ENCODE measurements at places on chromosomes 16 and 17.
A peak's percentile ranks its signal among the peaks of the same experiment; 100 is the strongest.

DNA sequence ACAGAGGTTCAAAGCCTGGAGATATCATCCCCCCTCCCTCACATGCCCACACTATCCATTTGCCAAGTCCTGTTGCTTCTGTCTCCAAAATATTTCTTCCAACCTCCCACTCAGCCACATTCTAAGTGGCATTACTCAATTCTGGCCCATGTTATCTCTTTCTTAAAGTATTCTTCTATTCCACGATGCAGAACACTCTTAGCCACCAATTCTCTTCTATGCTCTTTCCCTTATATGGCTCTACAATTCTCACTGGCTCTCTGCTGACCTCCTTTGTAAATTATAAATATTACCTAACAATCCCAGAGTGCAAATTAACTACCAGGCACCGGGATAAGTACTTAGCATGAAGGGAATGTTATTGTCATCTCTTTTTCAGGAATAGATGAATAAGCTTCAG, 82.4 kb downstream of the KCNJ2 start:
- peak; percentile 0 for DNase-seq

- DNase-seq, result no peak
Measured at GRCh38 chr17:61157246-61157886, 242.3 kb upstream of the TBX2 start.

GRCh38 chr16:1101133-1101532, 5.1 kb upstream of the C1QTNF8 start:
- DNase-seq, result no peak

DNA sequence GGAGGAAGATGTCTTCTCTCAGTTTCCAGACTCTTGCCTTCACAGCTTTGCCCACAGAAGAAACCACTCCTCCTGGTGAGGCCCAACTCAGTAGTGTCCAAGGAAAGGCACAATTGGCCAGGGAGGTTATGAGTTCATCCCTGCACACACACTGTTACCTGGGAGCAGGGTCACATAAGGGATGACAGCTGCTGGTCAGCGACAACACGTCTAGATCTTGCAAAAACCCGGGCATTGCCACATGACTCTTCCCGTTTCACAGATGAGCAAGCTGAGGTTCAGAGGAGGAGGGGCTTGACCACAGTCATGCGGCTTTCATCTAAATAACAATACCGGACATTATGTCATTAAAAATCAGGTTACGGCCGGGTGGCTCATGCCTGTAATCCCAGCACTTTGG, 186.0 kb downstream of the COPRS start:
- no peak for DNase-seq

- DNase-seq, result no peak
Measured at GRCh38 chr17:61852857-61853256, 10.5 kb downstream of the BRIP1 start.

GRCh38 chr17:17351356-17351891, 48.3 kb downstream of the NT5M start:
- DNase-seq, result no peak

DNA sequence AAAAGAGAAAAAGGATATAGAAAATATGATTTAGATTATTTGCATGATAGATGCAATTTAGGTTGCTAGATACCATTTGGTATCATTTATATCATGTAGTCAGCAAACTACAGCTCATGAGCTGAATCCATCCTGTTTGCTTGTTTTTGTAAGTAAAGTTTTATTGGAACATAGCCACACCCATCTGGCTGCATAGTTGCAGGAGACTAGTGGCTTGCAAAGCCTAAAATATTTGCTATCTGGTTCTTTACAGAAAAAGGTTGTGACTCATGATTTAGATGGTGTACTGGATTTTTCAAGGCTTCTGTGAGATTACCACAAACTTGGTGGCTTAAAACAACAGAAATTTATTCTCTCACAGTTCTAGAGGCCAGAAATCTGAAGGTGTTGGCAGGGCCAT, 49.9 kb downstream of the MAP2K4 start:
- no peak for DNase-seq

GRCh38 chr16:63577891-63578290, 1541.7 kb upstream of the CDH8 start:
- DNase-seq, result no peak

- DNase-seq, result no peak
Measured at GRCh38 chr17:38896346-38896954, 26.6 kb downstream of the LASP1 start.

- no peak for DNase-seq
Measured at GRCh38 chr17:14508156-14508555, 207.3 kb downstream of the HS3ST3B1 start.

GRCh38 chr17:39134878-39135277, 16.6 kb downstream of the PLXDC1 start:
- DNase-seq, result no peak

DNA sequence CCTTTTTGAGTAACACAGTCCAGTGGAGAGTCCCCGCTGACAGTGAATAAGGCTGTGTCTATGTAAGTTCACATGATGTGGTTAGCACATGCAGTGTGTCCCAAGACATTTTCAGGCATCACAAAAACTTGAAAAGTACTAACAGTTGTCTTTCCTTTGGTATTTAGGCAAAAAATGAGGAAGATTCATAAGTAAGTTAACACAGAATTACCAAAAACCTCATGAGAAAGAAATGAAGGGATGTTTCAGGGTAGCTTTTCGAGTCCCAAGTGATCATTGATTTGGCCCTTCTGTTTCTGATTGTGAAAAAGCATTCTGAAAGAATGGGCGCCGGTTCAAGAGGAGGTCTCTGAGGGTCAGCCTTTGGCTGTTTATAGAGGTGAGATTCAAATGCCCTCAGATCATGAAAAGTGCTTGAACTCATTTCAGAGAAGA, 529 bp upstream of the ASPA start:
- DNase-seq, result no peak

- DNase-seq, result no peak
Measured at GRCh38 chr17:17380145-17380925, 77.2 kb downstream of the NT5M start.

- DNase-seq, result no peak
Measured at GRCh38 chr16:64809876-64810629, 311.8 kb downstream of the CDH11 start.

- no peak for DNase-seq
Measured at GRCh38 chr17:77098884-77099545, 41.8 kb upstream of the SEC14L1 start.

- no peak for DNase-seq
Measured at GRCh38 chr17:8062807-8063483, 24.1 kb downstream of the ALOX15B start.

GRCh38 chr17:73352261-73352660, 40.5 kb upstream of the CDC42EP4 start:
- no peak for DNase-seq

- peak; percentile 77 for DNase-seq
Measured at GRCh38 chr17:50151041-50151936, 812 bp upstream of the PPP1R9B start.
